ENCODE measurements at places on chromosomes 4 and X.

- DNase-seq, result no peak
Observed at GRCh38 chr4:158008551-158009218, 164.1 kb downstream of the GASK1B start.

- DNase-seq, result no peak
Observed at GRCh38 chr4:168619266-168619631, 122.4 kb downstream of the PALLD start.

DNA sequence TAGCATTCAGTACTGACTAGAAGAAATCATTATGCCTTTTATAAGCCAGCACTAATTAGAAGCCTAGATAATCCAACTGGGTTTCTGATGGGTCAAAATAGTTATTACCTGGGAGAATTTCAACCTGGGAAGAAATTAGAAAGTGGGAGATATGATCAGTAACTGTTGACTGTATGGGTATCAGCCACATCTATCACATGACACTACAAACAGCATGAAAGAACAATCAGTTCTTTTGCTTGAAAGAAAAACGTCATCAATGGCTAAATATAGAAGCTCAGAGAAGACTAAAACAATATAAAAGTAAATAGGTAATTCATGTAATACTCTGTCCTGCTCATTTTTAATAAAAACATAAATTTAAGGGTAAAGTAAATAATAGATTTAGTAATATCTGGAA, 145.1 kb downstream of the CAMK2D start:
- DNase-seq, result no peak

GRCh38 chrX:133698298-133698697, 283.0 kb upstream of the GPC4 start:
- no peak for DNase-seq

DNA sequence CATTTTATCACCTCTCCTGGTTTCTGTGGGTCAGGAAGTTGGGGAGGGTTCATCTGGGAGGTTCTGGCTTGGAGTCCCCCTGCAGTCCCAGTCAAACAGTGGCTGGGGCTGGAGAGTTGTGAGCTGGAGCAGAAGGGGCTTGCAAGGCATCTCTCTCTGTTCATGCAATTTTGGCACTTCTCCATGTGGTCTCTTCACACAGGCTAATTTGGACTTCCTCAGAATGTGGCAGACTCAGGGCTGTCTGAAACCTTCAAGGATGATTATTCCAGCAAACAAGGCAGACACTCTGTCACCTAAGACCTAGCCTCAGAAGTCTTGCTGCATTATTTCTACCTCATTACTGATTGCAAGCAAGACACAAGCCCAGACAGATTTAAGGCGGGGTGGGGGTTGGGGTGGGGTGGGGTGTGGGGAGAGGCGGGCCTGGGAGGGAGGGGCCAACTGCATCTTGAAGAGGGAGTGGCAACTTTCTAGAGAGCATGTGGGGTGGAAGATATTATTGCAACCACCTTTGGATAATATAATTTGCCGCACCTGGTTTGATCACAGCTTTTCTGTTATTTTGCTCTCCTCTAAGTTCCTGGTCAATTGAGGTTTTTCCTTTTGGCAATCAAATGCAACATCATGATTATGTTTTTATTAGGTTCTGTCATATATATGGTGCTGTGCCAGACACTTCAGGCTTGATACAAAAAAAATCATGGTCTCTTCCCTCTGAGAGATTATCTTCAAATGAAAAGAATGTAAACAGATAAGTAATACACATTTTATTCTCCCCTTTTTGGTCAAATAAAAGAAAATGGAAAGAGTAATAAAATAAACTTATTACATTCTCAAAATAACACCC, 799.5 kb downstream of the RPA4 start:
- DNase-seq, result no peak

- no peak for DNase-seq
Observed at GRCh38 chrX:101619364-101619763, 1.6 kb upstream of the ARMCX6 start.

DNA sequence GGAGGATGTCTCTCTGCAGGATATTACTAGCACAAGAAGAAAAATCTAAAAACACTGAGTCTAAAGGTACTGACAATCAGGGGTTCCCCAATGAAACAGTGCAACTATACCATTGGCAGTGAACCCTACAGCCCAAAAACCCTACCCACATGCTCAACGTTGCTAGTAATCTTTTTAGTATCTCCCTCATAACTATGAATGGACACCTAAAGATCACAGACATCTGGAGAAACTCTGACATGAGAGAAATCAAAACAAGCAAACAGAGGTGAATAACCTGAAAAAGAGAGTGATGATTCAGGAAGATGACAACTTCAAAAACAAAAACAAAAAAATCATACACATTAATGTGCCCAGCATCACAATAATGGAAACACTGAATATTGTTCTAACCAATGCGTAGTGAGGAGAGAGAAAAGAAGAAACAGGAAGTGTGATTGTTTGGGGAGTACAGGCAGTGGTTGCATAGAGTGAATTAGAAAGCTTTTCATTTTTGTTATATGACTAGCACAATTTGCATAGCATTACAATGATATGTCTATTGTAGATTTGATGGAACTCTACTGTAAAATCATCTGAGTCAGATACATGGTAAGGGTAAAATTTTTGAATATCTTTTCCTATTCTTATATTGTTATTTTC, 78.9 kb upstream of the FMR1 start:
- no peak for DNase-seq

GRCh38 chrX:14864631-14865030, 8.2 kb downstream of the FANCB start:
- DNase-seq, result no peak

DNA sequence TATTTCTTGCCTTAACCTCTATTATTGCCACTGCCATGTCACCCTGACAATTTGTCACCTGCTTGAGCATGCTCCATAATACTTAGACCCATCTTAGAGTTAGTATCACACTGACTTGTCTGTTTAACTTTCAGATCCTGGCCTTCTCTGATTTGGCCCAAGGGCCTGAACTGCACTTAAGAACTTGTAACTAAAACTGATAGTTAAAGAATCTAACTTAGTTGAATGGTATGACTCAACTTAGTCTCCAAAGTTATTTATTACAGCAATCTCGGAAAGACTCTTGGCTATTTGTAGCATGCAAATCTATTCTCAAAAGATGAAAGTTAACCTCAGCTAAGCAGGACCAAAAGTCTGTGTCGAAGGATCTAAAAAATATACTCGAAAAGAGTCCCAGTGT, 72.3 kb downstream of the IGSF1 start:
- no peak for DNase-seq

GRCh38 chr4:150739591-150739990, 157.6 kb downstream of the MAB21L2 start:
- no peak for DNase-seq

DNA sequence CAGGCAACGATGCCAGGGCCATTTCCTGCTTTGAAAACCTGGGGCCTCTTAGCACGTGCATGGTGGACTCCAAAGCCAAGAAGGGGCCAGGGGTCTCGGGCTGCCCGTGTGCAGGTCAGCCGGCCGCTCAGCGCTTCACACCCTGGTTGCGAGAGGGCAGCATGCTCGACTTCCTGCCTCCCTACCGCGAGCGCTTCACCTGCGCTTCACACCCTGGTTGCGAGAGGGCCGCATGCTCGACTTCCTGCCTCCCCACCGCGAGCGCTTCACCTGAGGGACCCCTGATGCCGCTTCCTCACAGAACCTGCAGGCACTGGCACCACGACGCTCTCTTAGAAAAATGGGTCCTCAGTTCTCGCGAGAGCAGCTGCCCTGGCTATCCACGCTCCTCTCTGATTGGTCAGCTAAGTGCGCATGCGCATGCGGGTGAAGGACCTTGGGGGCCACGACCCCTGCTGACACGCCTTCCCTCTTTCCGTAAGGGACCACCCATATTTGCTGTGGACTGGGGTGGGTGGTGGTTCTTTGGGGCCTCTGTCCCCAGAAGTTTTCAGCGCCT, at the start of gene FAM9A:
Gene FAM9A (minus strand): TSS at position 343 of the 559 bp plus-strand sequence. CDS start 1,212 bp downstream, outside the sequence.
- no peak for DNase-seq

DNA sequence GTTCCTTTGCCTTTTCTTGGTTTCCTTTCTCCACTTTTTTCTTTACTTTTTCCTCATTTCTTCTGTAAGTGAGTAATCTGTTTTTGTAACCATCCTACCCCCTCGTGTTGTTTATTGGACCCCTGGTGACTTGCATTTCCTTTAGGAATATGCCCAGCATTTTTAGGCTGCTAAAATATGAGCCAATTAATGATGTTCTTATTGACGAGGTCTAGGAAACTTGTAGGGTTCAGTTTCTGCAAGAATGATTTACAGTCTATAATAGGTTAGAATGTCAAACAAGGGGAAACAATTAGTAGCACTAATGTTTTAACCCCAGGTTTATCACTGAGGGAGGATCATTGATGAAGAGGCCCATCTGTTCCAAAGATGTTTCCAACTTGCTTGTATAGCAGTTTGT, 79.0 kb downstream of the CPE start:
- no peak for DNase-seq

DNA sequence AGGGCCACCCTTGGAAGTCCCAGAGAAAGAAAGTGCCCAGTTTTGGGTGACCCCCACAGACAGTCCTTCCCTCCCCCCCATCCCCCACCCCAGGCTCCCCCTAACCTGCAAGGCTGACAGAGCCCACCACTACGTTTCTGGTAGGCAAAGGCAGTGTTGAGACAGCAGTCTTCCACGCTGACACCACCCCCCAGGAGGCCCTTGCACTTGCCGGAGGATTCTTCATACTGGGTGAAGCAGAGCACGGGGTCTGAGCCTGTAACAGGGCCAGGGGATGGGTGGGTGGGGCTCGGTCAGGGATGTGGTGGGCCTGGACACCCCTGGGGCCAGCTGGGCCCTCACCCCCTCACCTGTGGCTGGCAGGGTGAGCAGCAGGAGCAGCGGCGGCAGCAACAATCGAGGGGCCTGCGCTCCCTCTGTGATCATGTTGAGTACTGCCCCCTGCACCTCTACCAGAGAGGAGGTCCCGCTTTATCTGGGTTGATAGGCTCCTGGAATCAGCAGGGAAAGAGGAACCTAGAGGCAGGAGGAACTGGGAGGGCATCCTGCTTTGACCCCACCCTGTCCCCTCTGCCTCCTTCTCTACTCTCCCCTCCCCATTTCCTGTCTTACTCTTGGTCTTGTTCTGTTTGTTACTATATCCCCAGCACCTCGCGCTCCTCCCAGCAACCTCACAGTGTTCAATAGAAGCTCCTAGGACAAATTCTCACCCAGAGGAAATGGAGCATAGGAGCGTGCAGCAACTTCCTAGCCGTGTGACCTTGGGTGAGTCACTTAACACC, at the start of gene CFP:
Gene CFP (minus strand): TSS at position 512 of the 782 bp plus-strand sequence. CDS start 86 bp downstream, at position 426.
- no peak for DNase-seq

DNA sequence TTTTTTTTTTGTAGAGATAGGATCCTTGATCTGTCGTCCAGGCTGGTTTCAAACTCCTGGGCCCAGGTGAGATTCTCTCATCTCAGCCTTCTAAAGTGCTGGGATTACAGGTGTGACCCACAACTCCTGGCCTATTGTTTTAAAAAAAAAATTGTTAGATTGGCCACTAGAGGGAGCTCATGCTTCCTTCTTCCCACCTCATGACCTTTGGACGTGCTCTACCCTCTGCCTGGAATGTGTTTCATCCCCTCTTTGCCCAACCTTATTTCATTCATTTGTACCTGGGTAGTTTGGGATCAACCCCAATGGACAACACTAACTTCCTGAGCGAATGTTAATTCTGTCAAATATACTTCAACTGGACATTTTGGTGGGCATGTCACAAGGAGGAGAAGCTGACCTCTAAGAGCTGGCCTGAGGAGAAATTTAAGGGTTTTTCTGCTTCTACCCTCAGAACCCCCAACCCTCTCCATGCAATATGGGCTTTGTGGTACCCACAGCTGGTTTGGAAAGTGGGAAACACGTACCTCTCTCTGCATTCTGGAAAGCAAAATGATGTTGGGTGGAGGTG, 6.4 kb downstream of the PPEF2 start:
- DNase-seq, result no peak

- no peak for DNase-seq
Observed at GRCh38 chrX:119954374-119954773, 10.8 kb upstream of the NKAP start.

GRCh38 chr4:185318679-185319078, 77.0 kb downstream of the LRP2BP start:
- DNase-seq, result no peak

- no peak for DNase-seq
Observed at GRCh38 chrX:154435171-154435733, 1.7 kb upstream of the GDI1 start.

DNA sequence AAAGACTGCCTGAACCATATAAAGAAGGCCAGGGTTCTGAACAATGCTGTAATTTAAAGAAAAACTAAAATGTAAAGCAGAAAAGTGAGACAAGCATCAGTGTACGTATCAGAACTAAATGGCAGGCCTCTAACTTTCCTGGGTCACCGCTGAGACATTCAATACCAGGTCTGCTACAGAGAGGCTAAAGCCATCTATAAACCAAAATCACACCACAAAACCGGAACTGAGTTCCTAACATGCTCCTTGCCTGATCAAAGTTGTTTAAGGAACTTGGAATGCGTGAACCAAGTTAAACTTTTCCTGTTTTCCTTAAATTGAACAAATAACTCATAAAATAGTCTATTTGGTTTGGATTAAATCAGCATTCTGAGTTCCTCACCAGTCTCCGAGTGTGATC, 55.3 kb upstream of the TECRL start:
- no peak for DNase-seq

DNA sequence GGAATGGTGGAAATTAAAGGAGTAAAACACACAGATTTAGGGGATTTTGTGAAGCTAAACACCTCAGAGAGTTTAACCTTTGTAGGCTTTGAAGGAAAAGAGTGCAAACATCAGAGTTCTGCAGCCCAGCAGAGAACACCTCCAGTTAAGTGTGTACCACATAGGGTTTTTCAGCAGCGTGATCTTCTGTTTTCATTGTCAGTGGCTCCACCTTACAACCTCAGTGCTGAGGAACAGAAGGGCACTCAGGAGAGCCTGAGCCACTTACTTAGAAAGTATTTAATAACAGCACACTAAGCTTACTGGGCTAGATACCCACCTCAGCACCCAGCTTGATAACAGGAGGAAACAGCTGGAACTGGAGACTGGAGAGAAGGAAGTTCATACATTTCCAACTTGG, 2.0 kb upstream of the FBXW7 start:
- DNase-seq, result no peak

- DNase-seq, result no peak
Observed at GRCh38 chrX:105116486-105116885, 104.0 kb downstream of the TEX13A start.

DNA sequence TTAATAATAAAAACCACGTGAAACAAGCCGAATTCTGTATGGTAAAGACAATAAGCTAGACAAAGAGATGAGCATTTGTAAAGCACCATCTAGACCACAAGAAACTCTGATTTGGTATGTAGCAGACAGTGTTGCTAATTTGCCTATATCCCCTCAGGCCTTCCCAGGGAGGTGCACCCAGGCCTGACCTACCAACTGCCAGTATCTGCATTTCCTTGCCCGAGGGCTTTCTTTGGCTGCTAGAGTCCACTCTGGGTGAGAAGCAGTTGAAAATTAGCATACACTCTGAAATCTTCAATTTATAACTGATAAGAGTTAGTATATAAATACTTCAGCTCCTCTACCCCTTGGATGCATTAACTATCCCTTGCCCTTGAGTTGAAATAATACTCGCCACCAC, 37.4 kb upstream of the IL1RAPL1 start:
- DNase-seq, result no peak

- no peak for DNase-seq
Observed at GRCh38 chr4:187019896-187020295, 296.2 kb upstream of the FAT1 start.
